Fibroblast of skin of back (primary cell): ENCODE measurements at places on chromosomes 2 and 18.
A peak's percentile ranks its signal among the peaks of the same experiment; 100 is the strongest.

GRCh38 chr2:241558532-241559322 lies at the start of gene BOK:
Gene BOK, plus strand, starts transcription at chr2:241558745. Its CDS starts 739 bp downstream, at chr2:241559484.
- DNase-seq: peak; percentile 87

- no peak for DNase-seq
Measured at GRCh38 chr2:46657042-46657504, 177.7 kb downstream of the TMEM247 start.

GRCh38 chr18:68263481-68263880 lies 451.4 kb downstream of the TMX3 start:
- peak; percentile 46 for DNase-seq

DNA sequence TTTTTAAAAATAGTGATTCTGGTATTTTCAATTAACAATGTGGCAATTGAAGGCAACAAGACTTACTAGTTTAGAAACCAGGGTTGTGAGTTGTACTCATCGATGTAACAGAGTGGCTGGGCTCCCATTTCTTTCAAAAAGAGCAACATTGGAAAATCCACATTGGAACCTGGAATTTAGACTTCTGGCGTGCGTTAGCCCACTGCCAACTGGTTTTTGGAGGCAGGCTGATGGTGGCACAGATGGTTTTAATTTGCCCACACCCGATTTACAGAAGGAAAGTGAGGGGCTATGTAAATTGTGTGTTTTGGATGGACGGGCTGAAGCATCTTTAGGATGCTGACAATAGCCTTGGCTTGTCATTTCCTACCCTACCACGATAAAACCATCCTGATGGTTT lies 66.3 kb downstream of the TRPM8 start:
- no peak for DNase-seq

DNA sequence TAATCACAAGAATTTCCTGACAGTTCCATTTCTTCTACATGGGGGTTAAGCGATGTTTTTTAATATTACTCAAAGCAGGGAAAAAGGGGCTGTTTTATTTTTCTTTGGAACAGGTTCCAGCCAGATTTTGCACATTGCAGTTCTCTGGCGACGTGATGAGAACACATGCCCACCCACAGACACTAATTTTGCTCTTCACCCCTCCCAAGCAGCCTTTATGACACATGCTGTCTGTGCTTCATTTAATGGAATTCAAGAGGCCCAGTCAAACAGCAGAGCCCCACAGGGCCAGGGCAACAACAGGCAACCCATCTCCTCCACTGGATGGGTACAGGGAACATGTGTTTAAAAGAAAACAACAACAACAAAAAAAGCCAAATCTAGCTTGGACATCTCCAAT lies 70.8 kb downstream of the SPRED2 start:
- DNase-seq: peak; percentile 81

- DNase-seq: no peak
Measured at GRCh38 chr2:45909677-45910191, 258.3 kb downstream of the PRKCE start.

GRCh38 chr2:128591022-128591860 lies 272.6 kb upstream of the HS6ST1 start:
- no peak for DNase-seq
